ENCODE measurements at places on chromosomes 1 and 21.
A peak's percentile ranks its signal among the peaks of the same experiment; 100 is the strongest.

GRCh38 chr1:112044745-112045144 lies 55.3 kb upstream of the KCND3 start:
- DNase-seq = no peak

GRCh38 chr1:160863061-160863773 lies 530 bp upstream of the CD244 start:
- DNase-seq = no peak

DNA sequence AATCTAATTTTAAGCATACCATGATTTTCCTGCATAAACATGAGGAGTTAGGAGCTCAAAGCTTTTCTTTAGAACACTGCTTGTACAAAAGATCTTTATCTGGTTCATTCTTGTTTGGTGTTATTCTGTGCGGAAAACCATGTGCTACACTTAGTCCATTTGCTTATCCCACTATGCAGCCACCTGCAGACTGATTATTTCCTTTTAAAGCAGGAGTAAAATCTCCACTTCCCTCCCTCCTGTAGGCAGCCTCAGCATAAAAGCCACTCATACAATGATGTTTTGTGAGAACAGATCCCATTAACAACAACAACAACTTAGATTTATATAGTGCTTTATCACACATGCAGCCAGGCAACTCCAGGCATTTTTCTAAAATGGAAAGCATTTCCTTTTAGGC lies 355.3 kb upstream of the NEGR1 start:
- no peak for DNase-seq

- DNase-seq = no peak
These were observed 58.8 kb downstream of the PRKCZ start for GRCh38 chr1:2108877-2109580.

DNA sequence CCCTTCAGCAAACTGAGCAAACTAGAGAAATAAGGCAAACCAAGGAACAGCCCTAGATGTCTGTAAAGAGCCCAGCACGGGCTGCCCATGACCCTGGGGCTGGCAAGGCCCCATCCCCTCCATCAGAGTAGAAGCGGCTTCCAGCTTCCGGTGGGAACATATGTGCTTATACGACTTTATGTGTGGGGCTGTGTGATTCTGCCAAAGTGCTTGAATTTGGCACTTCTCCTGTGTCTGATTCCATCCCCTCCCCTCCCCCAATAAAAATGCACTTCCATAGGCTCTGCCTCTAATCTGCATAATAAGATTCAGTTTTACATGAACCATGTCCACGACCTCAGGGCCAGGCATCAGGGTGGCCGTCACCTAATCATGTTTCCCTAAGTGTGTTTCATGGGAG lies 236.6 kb downstream of the DSCAM start:
- DNase-seq = no peak

- no peak for DNase-seq
These were observed 182.1 kb upstream of the DMRTA2 start for GRCh38 chr1:50605186-50605875.

DNA sequence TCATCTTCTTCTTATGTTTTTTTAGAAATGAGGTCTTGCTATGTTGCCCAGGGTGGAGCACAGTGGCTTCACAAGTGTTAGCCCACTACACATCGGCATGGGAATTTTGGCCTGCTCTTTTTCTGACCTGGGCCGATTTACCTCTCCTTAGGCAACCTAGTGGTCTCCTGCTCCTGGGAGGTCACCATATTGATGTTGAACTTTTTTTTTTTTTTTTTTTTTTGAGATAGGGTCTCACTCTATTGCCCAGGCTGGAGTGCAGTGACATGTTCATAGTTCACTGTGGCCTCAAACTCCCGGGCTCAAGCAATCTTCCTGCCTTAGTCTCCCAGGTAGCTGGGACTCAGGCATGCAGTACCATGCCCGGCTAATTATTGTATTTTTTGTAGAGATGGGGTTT lies 7.5 kb downstream of the AK2 start:
- DNase-seq = no peak

- no peak for DNase-seq
These were observed 6.7 kb downstream of the CAP1 start for GRCh38 chr1:40047276-40047675.

- DNase-seq = no peak
These were observed 27.4 kb upstream of the ASPM start for GRCh38 chr1:197173571-197174507.

GRCh38 chr1:154808261-154808908 lies 61.7 kb downstream of the KCNN3 start:
- no peak for DNase-seq

DNA sequence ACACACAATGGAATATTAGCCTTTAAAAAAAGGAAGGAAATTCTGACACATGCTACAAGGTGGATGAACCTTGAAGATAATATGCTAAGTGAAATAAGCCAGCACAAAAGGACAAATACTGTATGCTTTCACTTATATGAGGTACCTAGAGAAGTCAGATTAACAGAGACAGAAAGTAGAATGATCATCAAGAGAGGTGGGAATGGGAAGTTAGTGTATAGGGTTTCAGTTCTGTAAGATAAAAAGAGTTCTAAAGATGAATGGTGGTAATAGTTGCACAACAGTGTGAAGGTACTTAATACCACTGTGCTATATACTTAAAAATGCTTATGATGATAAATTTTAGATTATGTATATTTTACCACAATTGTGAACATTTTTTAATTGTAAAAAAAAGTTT lies 7.2 kb downstream of the RPAP2 start:
- DNase-seq = no peak

DNA sequence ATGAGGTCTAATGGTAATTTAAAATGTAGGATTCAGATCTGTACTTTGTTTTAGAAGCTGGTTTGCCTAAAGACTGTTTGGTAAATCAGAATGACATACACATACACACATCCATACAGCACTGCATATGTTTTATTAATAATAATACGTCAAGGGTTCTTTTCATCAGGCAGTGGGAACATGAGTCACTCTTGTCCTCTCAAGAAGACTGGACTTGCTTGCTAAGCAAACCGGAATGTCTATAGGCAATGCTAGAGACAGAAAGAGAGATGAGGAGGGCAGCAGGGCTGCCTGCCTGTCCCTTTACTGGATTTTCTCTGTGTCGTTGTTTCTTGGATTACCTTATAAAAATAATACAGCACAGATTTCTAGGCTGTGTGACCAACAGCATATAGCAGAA lies 119.1 kb upstream of the GALNT2 start:
- DNase-seq = no peak

- DNase-seq = peak; percentile 22
These were observed 1.6 kb upstream of the PTPN7 start for GRCh38 chr1:202162047-202162417.

DNA sequence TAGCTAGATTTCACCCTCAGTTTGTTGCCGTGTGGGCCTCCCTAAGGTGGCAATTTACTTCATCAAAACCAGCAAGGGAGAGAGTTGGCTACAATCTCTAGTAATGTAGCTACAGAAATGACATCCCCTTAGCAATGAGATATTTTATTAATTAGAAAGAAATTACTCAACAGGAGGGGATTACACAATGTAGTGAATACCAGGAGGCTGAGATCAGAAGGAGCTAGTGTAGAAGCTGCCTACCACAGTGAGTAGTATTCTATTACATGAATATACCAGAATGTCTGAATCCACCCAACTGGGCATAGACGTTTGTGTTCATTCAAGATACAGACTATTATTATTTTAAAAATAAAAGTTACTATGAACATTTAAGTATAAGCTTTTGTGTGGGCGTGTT lies 868.2 kb upstream of the CXADR start:
- no peak for DNase-seq

DNA sequence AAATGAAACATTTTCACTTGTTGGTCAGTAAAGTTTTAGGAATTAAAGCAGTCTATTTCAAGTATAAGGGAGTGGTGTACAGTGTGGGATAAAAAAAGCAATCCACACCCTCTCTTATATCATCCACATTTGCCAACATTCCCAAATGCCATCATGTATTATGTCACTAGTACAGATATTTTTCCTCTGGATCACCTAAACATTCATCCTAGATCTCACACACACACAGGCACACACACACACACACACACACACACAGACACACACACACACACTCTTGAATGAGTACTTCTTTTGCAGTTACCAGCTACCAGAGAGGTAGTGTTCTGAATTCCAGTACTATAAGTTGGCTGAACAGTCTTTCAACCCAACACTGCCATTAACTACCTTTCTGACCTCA lies 1369.1 kb upstream of the ADGRL4 start:
- no peak for DNase-seq

- DNase-seq = no peak
These were observed 88.1 kb downstream of the COP1 start for GRCh38 chr1:176118985-176119384.

DNA sequence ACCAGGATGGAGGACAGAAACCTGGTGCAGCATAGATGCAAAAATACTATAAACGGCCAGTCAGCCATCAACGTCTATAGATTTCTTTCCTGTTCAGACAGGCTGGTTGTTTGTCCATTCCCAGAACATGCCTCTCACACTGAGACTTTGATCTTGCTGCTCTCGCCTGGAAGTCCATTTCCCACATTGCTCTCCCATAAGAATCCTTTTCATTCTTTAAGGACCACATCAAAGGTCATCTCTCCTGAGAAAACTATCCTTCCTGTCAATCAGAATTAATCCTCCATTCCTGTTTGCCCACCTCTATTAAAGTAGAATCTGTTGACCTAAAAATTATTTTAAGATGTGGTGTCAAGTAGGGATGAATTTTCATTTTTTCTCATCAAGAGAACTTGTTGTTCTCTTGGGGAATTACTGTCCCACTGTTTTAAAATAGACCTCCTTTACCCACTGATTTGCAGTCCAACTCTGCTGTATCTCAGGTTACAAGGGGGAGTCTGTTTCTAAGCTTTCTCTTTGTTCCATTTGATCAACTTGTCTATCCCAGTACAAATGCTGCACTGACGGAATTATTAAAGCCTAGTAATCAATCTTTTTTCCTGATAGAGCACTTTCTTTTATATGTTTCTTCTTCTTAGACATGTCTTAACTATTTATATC lies 172.7 kb downstream of the PATJ start:
- DNase-seq = no peak

- DNase-seq = no peak
These were observed 9.5 kb upstream of the YRDC start for GRCh38 chr1:37817481-37817880.

DNA sequence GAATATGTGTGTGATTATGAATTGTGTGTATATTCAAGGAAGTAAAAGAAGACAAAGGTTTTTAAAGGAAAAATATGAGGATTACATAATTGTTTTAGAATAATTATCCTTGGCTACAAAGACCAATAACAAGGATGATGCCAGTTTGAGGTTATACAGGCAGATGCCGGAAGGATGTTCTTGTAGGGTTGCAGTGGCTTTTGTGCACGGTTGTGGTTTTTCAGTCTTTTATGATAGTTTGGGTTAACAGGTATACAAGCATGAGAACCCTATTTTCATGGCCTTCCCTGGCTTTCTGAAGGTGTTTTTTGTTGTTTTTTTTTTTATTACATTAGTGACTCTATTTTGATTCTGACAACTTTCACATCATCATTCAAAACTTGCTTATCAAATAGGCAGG lies 4.9 kb downstream of the CR2 start:
- DNase-seq = peak; percentile 10

GRCh38 chr1:71074681-71075080 lies 6.2 kb downstream of the ZRANB2 start:
- no peak for DNase-seq

GRCh38 chr1:156833603-156834002 lies 17.0 kb upstream of the SH2D2A start:
- DNase-seq = no peak

GRCh38 chr1:70364439-70364838 lies 9.9 kb upstream of the ANKRD13C start:
- no peak for DNase-seq

DNA sequence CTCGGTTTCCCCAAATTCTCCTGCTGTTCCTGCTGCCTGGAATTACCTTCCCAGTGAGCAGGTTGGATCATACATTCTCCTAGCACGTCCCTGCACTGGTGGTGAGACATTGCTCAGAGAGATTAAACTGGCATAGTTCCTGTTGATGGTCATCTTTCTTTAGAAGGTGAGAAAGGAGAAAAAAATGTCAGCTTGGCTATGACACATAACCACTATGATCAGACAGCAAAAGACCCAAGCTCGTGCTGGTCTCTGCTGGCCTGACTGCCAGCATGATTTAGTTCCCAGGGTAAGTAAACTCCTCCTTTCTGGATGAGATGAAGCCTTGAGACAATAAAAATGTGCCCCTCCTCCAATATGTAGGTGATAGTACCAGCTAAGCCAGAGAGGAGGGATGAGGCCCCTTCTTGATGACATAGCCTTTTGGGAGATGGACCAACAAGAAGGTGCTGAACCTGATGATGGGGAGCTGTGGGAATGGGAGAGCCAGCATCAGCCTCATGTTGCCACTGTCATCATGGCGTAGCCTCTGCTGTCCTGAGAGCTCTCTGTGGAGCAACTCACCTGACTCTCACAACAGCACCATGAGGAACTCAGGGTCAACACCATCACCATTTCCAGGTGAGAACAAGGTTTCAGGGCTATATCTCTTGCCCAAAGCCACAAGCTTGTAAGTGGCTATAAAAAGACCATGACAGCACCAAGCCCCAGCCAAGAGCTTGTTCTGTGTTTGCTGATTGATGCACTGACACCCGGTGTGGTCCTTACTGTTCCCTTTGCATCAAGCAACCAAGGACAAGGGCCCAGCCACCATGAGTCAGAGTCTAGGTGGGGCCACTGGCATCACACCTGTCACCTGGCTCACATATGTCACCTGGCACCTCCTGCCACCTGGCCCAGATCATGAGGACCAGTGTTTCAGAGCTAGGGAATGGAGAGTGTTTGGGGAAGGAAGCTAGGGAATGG lies 200.0 kb downstream of the MATN1 start:
- DNase-seq = no peak

DNA sequence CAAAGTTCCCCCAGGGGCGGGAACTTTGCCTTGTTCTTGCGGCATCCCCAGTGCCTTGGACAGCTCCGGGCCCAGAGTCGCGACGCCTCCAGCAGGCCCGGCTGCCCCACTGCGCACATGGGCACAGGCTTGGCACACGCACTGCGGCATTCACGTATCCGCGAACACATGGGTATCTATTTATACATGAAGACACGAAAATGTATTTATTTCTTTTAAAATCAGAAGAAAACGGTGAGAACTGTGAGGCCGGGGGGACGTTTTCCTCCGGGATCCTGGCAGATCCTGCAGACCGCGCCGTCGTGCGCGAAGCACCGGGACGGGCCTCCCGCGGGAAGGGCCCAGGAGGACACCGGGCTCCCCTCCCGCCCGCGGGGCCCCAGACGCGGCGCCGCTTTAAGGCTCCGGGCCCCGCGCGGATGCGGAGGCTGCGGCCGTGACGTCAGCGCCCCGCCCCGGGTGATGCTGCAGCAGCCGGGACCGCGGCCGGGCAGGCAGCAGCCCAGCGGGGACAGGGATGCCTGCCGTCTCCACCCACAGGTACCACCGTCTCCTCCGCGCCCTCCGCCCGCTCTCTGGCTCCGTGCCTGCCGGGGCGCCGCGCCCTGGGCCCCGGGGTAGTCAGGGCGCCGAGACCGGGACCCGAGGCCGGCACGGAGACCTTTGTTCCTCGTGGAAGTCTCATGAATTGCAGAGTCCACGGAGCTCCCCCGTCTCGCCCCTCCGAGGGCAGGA lies at the start of gene SLC45A1:
Gene SLC45A1 (plus strand): TSS at position 468 of the 735 bp plus-strand sequence. CDS start 6,216 bp downstream, outside the sequence.
- peak; percentile 73 for DNase-seq
